AG09319 (cell line): ENCODE measurements at places on chromosomes 3 and 15.

DNA sequence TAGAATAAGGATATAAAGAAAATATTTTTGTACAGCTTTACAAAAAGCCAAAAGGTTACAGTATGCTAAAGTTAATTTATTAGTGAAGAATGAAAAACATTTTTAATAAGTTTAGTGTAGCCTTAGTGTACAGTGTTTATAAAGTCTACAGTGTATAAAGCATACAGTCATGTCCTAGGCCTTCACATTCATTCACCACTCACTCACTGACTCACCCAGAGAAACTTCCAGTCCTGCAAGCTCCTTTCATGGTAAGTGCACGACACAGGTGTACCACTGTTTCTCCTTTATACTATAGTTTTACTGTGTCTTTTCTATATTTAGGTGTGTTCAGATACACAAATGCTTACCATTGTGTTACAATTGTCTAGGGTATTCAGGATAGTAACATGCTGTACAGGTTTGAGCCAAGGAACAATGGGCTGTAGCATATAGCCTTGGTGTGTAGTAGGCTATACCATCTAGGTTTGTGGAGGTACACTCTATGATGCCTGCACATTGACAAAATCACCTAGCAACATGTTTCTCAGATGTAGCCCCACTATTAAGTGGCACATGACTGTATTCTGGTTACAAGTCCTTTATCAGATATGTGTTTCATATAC lies 197.1 kb upstream of the KBTBD8 start:
- no peak for DNase-seq

DNA sequence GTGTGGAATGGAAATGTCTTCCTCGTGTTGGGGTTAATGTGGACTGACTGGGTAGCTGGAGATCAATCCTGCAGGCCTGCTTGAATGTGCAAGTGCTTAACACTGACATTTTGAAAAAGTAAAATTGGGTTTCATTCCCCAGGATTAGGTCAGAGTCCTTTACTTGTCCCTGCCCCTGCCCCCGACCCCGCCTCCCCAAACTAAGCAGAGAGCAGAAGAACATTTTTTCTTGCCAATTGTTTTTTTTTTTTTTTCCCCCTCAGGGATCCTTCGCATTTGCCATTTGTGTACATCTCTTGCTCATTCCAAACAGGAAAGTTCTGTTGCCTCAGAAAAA lies 147.0 kb upstream of the NR2F2 start:
- no peak for DNase-seq

DNA sequence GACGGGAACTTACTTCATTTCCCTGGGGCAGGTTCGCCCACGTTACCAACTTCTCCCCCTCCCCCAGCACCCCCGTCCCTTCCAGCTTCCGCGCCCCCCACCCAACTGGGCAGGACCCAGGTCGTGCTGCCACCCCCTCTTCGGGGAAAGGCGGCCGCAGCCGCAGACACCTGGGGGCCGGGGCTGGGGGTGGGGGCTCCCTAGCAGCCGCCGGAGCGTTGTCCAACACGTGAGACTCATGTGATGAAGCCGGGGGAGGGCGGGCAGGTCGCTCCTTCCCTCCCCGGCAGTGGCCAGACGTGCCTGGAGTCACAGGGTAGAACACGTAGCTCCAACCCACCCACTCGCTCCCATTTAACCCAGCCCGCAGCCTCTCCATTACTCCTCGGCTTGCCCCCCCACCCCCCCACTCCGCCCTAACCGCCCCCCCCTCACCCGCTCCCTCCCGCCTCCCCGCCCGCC lies 240 bp upstream of the BHLHE40 start:
- DNase-seq: peak; percentile 95

DNA sequence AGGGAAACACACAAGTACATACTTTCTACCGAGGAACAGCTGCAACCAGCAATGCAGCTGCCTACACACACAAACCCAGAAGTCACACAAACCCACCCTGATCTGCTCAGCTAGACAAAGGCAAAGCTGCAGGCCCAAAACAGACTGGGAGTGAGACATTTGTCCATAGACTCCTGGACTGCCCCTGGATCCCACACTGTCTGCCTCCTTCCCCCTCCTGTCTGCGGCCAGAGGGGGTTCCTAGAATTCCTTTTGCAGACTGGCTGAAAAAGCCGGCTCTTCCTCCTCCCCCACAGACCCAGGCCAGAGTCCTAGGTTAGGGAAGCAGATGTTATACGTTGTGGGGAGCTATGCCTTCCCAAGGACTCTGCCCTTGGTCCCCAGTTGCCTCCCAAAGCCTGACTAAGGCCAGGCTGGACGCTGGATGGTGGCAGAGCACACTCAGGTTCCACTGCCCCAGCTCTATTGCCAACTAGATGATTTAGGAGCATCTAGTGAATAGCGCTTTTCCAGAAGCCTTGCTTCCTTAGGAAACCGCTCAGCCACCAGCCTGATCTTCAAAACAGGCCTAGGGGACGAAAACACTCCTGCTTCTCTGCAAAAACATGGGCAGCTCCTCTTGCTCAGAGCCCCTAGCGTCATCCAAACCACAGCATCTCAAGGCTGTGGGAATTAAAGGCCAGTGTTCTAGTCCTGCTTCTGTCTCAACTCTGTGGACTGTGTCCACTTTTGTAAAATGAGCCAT lies 37.4 kb upstream of the CILP start:
- no peak for DNase-seq

- DNase-seq: no peak
These were observed 125.1 kb downstream of the SMAD6 start for GRCh38 chr15:66827039-66827697.

- DNase-seq: no peak
These were observed 1.1 kb upstream of the CDC25A start for GRCh38 chr3:48189321-48189720.

DNA sequence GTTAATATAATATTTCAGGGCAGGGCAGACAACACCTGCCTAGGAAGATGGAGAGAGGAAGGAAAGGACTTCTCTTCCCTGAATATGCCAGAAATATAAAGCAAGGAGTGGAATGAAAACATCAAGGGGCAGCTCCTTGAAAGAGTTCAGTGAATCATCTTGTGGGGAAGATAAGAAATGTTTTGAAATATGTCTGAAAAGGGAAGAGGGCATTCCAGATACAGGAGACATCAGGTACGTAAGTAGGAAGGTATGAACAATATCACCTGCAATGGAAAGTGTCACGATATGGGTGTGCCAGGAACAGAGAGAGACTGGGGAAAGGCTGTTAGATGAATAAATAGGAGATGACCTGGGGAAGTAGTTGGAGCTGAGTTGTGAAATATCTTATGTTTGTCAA lies 75.8 kb upstream of the WDR72 start:
- no peak for DNase-seq

GRCh38 chr15:73986055-73986775 lies 5.9 kb downstream of the STOML1 start:
- no peak for DNase-seq

DNA sequence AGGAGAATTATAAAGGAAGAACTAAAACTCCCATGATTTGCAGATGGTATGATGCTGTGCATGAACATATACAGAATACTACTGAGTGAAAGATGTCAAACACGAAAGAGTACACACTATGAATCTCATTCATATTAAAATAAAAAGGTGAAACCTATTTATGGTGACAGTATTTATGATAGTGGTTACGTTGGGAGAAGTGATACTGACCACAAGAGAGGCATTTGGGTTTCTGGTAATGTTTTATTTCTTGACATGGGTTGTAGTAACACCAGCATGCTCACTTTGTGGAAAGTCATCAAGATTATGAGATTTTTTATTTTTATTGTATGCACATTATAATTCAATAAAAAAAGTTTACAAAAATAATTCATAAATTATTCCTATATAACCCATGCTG lies 324.0 kb downstream of the GAP43 start:
- no peak for DNase-seq

- DNase-seq: no peak
These were observed 123.2 kb downstream of the LRRK1 start for GRCh38 chr15:101042320-101042719.

GRCh38 chr3:168472783-168473182 lies 377.1 kb upstream of the GOLIM4 start:
- no peak for DNase-seq

DNA sequence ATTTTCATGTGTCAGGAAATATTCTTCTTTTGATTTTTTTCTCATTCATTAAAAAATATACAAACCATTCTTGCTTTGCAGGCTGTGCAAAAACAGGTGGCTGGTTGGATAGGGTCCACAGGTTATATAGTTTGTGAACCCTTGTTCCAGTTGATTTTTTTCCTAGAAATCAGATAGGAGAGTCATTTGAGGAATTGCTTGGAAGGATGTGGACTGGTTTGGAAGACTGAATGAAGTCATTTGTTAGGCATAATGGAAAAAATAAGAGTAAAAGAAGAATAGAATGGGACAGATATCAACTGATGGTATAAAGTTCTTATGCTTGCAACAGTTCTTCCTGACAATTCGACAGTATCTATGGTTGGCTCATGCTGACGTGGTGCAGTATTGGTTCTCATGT lies 189.4 kb downstream of the PTPRG start:
- DNase-seq: no peak

DNA sequence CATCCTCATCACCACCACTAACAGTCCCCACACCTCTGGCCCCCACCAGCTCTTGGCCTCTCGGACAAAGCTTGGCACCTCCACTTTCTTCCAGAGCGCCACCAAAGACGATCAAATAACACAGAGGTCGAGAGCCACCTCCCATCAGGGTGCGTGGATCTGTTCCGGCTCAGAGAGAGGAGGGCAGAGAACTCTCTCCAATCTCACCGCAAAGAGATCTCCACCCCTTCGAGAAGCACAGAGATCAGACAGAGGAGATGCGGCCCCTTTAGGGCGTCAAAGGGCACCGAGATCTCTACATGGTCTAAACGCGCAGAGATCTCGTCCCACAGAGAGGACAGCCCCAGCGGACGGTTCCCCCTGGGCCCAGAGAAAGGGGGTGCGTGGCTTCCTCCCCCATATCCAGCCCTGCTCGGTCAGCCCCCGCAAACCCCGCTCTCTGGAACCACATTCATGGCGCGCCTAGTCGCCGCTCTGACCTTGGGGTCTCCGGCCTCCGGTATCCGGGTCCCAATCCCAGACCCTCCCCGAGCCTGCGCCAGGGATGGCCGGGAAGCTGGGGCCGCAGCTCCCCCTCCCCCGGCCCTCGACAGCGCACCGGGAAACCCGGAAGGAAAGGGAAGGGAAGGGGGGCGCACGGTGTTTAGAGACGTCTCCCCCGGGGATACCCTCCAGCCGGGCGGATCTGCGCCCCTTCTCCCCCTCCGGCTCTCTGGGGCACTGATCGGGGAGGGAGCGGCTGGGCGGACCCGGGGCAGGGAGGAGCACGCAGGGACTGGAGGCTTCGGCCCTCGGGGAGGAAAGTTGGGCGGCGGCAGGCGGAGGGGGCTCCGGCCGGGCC lies 608 bp downstream of the SCN5A start:
- no peak for DNase-seq

GRCh38 chr3:153442386-153442785 lies 280.4 kb downstream of the RAP2B start:
- DNase-seq: no peak

DNA sequence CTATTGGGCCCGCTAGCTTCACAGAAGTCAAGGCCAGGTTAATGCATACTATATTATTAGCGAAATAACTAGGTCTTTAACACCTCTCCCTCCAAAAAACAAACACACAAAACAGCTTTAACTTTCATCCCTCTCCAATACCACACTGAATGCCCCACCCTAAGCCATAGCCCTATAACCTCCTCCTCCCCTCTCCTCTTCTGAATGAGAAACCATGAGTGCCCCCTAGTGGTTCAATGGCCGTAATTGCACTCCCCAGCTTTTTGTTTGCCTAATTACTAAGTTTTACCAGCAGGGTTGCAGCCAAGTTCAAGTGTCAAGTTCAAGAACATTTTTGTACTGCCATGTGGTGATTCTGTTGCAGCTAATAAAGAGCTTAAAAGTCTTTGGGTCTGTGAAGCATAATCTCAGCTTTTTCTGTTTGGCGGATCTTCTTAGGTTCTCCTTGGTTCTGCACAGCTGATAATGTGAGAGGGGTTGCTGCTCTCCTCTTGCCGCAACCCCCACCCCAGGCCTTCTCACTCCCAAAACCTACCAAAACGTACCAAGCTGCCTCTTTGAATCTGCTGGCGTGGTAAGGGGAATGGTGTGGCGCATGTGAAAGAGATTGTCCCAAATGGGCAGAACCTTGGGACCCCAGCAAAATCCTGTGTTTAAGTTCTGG lies 57.9 kb downstream of the RPL22L1 start:
- peak; percentile 63 for DNase-seq

DNA sequence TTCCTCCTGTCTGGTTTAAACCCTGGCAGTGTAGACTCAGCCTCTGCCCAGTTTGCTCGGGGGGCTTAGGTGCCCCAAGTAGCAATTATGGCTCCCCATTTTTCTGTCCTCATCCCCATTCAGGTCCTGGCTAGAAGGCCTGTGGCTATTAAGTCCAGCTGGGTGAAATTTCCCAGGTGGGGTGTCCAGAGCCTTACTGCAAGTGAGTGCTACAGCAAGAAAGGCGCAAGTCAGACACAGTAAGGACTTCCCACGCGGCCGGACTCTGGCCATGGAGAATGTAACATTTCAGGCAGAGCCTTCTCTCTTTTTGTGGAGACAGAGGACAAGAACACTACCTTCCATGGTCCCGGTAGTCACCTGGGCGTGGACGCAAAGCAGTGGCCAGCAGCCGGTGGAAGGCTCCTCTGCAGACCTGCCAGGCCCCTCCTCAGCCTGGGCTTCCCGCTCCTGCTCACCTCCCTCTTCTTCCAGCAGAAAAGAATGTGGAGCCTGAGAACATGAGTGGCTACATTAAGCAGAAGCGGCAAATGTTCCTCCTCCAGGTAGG lies 23.3 kb downstream of the CFAP100 start:
- DNase-seq: no peak

GRCh38 chr15:33411596-33412540 lies 101.1 kb downstream of the RYR3 start:
- no peak for DNase-seq

GRCh38 chr15:60458721-60459120 lies 20.2 kb downstream of the ICE2 start:
- DNase-seq: no peak

DNA sequence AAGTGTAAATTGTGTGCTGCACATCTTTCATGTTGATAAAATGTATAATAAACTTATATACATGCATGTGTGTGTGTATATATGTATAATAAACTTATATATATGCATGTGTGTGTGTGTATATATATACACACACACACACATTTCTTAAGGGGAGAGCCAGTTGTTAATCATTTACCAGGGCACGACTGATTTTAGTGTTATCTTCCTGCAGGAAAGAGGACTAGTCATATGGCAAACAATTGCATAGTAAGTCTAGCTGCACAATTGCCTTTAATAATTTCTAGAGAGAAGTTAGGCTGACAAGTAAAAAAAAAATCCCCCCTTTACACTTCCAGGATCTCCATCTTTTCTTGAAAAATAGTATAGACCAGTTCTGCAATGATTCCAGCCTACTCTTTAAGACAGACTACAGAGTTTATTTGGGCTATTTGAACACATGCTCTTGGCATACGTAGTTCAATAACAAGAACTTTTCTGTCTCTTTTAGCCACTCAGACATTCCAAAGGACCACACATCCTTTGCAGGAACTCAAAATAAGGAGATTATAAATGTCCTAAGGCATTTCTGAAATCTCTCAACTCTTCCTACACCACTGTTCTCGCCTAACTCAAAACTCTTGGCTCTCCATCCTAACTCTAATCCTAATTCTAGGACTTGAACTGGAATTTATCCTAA lies 163.6 kb upstream of the SETMAR start:
- DNase-seq: no peak

GRCh38 chr3:115099986-115100571 lies 47.0 kb downstream of the ZBTB20 start:
- DNase-seq: peak; percentile 64
